ENCODE measurements at places on chromosomes 16 and 17. TPM values are rescaled to one million over a fixed set of nuclear protein-coding genes. Genes with fewer than 3 reads are reported as not detected.

- DNase-seq = no peak
These were observed 465.4 kb upstream of the PSMD7 start for GRCh38 chr16:73831220-73831619.

DNA sequence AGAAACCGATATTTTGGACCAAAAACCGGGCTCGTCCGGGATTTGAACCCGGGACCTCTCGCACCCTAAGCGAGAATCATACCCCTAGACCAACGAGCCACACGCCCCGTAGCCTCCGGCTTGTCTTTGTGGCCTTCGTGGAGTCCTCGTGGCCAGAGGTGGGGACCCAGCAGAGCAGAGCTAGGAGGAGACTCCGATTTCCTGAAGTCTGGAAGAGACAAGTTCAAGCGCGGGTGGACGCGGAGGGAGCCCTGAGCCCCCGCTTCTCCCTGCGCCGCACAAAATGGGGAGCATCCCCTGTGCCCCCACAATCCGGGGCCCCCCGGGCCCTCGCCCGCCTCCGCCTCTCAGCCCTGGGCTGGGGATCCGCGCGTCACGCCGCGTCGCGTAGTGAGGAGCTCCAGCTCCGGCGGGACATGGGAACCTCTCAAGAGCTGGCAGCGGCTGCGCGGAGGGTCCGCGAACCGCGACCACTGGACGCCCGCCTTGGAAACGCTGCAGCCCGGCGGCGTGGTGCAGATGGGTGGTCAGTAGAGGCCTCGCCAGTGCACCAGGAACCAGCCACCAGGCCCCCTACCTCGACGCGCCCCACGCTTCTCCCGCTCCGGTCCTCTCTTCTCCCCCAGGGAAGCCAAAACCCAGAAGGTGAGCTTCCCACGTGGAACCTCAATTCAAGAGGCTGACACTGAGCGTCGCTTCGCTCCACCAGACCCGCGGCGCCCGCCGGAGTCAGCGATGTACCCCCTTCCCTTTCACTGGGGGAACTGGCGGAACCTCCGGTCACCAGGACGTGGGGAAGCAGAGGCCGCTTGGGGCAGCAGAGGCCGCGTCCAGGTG, 5.2 kb upstream of the OR1F1 start:
- no peak for DNase-seq

GRCh38 chr16:86883583-86884389, 305.4 kb downstream of the FOXL1 start:
- DNase-seq = no peak

- no peak for DNase-seq
These were observed 468.2 kb downstream of the XYLT1 start for GRCh38 chr16:17002565-17002964.

DNA sequence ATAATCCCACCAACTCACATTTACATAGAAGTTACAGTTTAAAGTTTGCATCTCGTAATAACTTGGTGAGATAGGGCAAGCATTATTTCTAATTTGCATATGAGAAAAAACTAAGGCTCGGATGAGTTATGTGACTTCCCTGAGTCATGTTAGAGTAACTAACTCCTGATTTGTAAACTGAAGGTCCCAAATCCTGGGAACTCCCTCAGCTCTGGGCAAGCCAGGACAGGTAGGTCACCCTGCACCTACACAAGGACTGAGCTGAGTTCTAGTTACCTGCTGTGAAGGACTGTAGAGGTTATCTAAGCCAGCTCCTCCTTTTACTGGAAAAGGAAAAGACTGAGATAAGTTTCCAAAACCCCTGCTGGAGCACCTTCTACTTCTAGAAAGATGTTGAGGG, 92.1 kb upstream of the HLF start:
- no peak for DNase-seq

- no peak for DNase-seq
These were observed 15.0 kb downstream of the PPY start for GRCh38 chr17:43927060-43927864.

The TERB1 gene
- not detected for total RNA-seq

The GP1BA gene
- total RNA-seq = not detected

The HOXB13 gene
- not detected for total RNA-seq

The NF1 gene
- total RNA-seq = 30.0 TPM

The ABCC6 gene
- total RNA-seq = not detected

The COL1A1 gene
- total RNA-seq = 1.2 TPM

The NUPR1 gene
- total RNA-seq = not detected

The SSTR5 gene
- not detected for total RNA-seq

The GDPD3 gene
- 4.3 TPM for total RNA-seq
